ENCODE measurements at places on chromosomes 7 and 10. TPM values are rescaled to one million over a fixed set of nuclear protein-coding genes. Genes with fewer than 3 reads are reported as not detected.

- H3K36me3 ChIP-seq, result peaks cover 3% of the 10 kb centered on the region
- no peaks in the 10 kb centered on the region for H3K27me3 ChIP-seq
- H3K27ac ChIP-seq, result no peak overlapping the region
- peaks cover 16% of the 10 kb centered on the region for H3K4me1 ChIP-seq
Observed at GRCh38 chr7:7569081-7569527, 2.4 kb downstream of the MIOS start.

- no peaks in the 10 kb centered on the region for H3K36me3 ChIP-seq
- H3K4me1 ChIP-seq, result no peaks in the 10 kb centered on the region
- H3K4me3 ChIP-seq, result no peak overlapping the region
- no peak for DNase-seq
- H3K27ac ChIP-seq, result no peak overlapping the region
Observed at GRCh38 chr10:75335191-75335590, 66.4 kb downstream of the ZNF503 start.

CALML3 gene
- 0.11 TPM for total RNA-seq

AZGP1 gene
- 52.8 TPM for total RNA-seq
